Left cardiac atrium (tissue), 4 donors: ENCODE measurements at places on chromosomes 12 and 14.

- DNase-seq = no peak
Measured at GRCh38 chr14:67725171-67725570, 23.5 kb downstream of the RDH12 start.

- DNase-seq = no peak
Measured at GRCh38 chr12:69671597-69671996, 27.5 kb downstream of the BEST3 start.

- no peak for DNase-seq
Measured at GRCh38 chr12:57797933-57798332, 15.3 kb downstream of the TSFM start.

GRCh38 chr12:21054334-21054733 is 76.7 kb upstream of the SLCO1B1 start:
- no peak for DNase-seq

DNA sequence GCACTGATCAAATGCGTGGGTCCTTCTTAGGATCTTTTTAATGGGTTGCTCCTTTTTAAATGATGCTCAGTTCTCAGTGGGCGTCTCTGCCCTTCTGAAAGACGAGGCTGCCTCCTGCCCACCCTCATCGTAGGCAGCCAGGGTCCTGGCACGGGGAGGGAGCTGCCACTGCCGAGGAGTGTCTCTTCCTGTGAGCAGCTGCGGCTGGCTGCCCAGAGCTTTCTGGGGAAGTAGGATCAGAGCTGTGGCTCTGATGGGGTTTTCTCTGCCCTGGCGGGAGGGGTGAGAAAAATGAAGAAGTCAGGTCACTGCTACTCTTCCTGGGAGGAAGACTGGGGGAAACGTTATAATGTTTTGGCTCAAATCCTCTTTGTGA is 31.1 kb upstream of the BEGAIN start:
- DNase-seq = no peak

DNA sequence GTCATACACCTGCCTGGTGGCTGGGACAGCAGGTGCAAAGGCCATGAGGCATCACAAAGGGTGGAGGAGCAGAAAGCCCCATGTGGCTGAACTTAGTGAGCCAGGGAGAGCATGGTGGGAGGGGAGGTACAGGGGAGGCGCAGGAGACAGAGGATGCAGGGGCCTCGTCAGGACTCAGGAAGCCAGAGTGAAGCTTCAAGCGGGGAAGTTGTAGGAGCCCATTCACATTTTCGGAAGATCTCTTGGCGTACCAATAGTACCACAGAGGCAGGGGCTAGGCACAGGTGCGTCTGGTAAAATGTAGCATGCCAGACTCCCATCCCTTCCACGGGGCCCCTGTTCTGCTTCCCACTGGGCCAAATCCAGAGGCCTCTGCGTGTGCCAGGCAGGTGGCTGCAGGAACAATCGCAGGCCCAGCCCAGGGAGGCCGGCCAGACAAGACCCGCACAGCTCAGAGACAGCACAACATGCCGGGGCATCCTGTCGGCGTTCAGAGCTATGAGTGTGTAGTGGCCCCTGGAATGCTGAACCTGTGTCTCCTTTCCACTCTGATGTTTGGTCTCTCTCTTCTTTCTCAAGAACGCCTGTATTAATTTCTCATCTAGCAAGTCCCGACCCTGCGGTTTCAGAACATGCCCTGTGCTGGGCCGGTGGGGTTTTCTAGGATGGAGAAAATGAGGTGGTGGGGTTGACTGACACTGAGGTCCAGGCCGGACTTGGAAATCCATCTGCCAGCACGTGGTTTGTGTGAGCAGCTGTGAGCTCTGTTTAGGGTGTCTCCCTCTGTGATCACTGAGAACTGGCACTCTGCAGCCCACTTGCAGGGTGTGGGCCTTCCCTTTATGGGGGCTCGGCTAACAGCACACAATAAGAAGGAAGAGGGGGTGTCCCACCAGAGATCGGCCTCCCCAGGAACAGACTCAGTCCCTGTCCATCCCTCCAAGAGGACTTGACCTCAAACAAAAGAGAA is 5.5 kb upstream of the TMEM132D start:
- DNase-seq = no peak

GRCh38 chr12:47894068-47894467 is 10.7 kb downstream of the VDR start:
- no peak for DNase-seq

DNA sequence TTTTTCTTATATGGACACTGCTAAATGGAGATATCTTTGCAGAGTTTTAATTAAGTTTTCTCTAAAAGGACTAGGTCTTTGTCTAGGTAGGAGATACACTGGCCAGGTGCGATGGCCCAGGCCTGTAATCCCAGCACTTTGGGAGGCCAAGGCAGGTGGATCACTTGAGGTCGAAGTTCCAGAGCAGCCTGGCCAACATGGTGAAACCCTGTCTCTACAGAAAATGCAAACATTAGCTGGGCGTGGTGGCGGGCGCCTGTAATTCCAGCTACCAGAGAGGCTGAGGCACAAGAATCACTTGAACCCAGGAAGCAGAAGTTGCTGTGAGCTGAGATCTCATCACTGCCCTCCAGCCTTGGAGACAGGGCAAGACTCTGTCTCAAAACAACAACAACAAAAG is 17.1 kb upstream of the CERS5 start:
- no peak for DNase-seq

DNA sequence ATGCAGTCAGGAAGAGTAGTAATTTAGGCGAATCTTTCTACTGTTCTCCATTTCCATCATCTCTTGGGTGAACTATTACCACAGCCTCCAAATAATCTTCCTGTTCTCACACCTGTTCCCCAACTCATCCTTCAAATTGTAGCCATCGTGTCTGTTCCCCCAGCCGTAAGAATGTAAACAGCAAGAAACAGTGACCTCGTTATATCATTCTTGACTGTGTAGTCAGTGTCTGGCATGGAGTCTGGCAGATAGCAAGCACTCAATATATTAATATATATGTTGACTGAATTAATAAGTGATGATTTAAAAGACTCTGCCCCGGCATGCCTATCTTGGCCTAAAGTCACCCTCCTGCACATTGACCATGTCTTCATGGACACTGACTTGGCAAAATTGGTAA is 20.3 kb downstream of the PDE6H start:
- DNase-seq = no peak

DNA sequence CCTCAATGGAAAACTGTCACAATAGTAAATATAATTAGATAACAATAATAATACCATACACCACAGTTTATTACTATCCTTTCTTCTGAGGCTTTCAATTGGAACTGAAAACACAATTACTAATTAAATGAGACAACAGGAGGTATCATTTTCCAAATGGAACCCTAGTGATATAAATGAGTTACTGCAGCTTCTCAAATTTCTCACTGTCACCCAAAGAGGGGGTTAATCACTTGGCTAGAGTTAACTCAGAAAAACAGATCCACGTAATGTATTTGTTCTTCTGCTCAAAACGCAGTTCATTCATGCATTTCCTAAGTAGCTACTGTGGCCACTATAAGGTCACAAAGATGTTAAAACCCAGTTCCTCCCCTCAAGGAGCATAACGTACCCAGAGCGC is 120.9 kb upstream of the FOXN3 start:
- no peak for DNase-seq

- DNase-seq = no peak
Measured at GRCh38 chr14:91356181-91356763, 61.3 kb downstream of the CCDC88C start.

- DNase-seq = no peak
Measured at GRCh38 chr12:22535478-22535877, 8.9 kb downstream of the C2CD5 start.

DNA sequence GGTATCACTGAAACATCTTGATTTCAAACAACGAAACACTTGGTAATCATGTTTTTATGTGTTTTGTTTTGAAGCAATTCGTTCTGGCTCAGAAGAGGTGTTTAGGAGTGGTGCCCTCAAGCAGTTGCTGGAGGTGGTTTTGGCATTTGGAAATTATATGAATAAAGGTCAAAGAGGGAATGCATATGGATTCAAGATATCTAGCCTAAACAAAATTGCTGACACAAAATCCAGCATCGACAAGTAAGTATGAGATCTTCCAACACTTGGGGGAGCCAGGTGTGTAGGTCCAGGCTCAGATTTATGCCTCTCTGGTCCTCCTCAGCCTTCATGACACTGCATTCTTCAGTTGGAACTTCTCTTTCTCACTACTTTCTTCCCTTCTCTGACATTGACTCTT is 110.1 kb downstream of the GPR135 start:
- DNase-seq = no peak

DNA sequence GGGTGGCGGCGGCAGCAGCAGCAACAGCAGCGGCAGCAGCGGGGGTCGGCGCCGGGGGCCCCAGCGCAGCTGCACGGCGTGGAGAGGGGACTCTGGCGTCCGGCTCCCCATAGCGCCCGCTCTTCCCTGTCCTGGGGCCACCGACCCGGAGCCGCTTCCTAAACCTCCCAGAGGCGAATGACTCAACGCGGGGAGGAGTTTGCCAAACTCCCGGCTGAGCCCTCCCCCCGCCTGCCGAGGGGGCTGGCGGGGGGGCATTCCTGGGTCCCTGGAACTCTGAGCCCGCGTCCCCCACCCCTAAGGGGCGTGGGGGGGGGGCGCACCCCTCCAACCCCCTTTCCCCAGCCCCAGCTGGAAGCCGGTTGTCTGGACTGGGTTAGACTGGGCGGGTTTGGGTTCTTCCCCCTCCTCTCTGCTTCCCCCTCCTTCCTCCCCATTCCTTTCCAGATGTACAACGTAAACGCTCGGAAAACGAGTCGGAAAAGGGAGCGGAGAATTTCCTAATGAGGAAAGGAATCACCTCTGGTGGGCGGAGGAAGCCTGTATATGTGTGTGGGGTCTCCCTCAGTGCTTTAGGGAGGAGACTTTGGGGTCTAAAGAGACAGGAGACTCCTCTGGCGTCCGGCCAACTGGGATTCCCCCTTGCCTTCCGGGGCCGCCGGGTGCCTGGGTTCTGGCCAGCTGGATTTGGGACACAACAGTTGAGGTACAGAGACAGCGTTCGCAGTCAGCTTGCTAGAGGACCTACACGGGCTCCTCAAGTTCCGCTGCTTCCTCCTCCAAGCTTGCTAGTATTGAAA is at the start of gene ITGA5:
ITGA5 (minus strand) TSS at position 179 of the 800 bp plus-strand sequence; CDS start at position 111, 68 bp downstream.
- peak; percentile 90 for DNase-seq

DNA sequence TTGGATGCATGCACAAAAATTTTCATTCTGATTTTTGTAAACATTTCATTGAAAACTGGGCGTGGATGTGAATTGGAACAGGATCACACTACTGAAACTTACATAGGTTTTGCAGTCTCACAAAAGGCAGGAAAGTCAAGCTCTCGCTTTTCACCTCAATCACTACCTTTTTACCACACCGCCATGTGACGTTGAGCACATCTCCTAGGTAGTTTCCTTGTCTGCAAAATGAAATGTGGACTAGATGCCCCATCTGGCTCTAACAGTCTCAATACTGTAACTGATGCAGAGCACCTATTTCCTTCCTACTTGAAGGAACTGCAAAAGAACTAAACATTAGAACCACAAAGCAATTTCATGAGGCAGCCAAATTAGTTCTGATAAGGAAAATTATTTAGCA is 4.4 kb upstream of the YY1 start:
- DNase-seq = no peak

DNA sequence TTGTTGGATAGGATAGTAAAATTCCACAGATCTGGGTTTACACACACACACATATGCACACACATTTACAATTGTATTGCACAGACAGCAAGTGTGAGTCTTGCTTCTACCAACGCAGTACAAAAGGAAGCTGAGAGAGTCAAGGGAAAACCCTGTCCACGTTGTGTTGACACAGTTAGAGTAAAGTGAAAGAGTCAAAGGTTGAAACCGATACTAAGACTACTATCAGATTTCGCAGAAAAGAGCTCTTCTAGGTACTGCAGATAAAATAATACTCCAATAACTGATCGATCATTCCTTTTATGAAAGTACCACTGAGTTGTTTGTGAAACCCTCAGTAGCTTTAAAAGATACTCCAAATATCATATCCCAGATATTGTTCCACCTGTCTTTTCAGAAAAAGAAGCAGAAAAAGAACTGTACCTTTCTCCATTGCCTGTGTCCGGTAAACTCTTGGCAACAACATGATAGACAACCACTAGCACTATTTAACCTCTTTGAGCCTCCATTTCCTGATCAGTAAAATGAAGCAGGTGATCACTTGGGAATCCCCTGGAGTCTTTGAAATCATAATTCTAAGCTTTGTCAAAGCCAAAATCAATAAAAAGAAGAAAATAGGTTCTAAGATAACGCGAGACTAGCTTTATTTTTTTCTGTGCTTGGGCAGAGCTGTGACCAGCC is 224.6 kb upstream of the FOXN3 start:
- no peak for DNase-seq

DNA sequence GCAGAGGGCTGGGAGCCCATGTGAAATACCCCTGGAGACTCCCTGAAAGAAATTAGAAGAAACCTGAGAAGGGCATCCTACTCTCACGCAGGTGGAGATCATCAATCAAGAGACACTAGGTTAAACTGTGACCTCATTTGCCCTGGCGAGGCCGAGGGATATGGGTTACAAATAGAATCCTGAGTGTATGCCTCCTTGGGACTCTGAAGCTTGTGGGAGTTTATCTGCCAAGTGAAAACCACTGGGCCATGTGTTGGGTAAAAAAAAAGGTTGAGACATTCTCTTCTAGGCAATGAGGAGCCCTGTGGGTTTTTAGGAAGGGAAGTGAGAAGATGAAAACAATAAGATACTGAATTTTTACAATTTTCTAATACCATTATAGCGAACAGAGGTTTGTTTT is 160.7 kb upstream of the ARID2 start:
- no peak for DNase-seq

DNA sequence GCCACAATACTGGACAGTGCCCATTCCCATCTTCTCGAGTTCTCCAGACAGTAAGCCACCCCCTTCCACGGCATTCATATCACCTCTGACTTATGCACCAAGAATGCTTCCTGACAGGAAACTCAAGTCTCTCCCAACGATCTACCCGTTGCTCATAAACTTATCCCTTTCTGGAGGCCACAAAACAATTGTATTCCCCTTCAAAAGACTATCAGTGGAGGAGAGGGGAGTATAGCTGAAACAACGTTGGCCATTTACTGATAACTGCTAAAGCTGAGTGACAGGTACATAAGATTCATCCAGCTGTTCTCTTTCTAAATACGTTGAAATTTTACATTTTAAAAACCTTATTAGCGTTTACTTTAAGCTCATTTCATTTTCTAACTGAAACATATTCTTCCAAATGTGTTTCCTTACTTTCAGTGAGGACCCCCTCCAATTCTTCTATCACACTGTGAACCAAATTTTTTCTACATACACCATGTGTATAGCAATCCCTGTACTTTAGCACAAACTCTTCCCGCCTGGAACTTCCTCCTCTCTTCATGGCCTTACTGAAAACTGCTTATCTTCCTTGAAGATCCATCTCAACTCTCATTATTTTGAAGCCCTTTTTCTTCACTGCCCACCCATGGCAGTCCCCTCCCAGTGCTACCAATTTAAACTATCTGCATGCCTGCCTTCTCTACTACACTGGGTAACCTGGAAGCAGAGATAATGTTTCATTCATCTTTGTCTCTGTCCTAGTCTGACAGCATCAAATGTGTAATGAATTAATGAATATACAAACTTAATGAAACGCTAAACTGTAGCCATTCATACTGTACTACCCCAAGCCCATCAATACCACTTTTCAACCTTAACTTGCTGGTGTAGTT is 28.8 kb downstream of the ATXN2 start:
- no peak for DNase-seq

- no peak for DNase-seq
Measured at GRCh38 chr14:20956376-20956976, 1.2 kb downstream of the RNASE2 start.

- DNase-seq = no peak
Measured at GRCh38 chr14:76304536-76305267, 71.2 kb upstream of the ESRRB start.

GRCh38 chr12:58283553-58283952 is 342.2 kb downstream of the ATP23 start:
- DNase-seq = no peak
